Daoy (cell line): ENCODE measurements at places on chromosomes 12 and 14. TPM values are rescaled to one million over a fixed set of nuclear protein-coding genes. Genes with fewer than 3 reads are reported as not detected.

Gene C1R
- 2.3 and 2.9 TPM in 2 replicates for total RNA-seq

Gene HOXC4
- 2.4 and 4.7 TPM in 2 replicates for total RNA-seq

- DNase-seq = no peak
These were observed 13.8 kb downstream of the SLC41A2 start for GRCh38 chr12:104944252-104944651.

DNA sequence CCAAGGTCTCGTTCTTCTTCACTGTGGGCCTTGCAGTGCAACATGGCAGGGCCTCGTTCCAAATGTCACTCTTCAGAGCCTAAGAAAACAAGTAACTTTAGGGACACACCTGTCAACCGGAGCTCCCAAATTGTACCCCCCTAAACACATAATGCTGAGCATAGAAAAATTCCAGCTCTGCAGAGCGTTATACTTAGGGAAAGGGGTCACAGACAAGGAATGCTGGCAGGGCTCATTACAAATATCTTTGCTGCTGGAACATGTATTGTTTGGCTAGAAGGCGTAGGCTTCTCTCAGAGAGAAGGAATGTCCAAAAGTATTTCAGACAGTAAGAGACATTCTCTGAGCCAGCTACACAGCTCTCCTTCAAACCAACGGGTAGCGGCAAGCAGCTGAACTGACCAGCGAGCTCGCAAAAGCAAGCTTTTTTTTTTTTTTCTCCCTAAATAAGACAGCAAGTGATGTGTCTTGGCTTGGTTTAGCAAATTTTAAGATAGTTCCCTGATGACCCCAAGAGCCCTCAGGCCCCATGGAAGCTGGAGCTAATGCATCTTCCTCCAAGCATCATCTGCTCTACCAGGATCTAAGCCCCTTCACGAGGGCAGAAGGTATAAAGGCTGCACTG, 24.5 kb downstream of the SSH1 start:
- DNase-seq = peak; percentile 68

- peak; percentile 17 for DNase-seq
These were observed 116.8 kb downstream of the WIF1 start for GRCh38 chr12:65004270-65004669.

DNA sequence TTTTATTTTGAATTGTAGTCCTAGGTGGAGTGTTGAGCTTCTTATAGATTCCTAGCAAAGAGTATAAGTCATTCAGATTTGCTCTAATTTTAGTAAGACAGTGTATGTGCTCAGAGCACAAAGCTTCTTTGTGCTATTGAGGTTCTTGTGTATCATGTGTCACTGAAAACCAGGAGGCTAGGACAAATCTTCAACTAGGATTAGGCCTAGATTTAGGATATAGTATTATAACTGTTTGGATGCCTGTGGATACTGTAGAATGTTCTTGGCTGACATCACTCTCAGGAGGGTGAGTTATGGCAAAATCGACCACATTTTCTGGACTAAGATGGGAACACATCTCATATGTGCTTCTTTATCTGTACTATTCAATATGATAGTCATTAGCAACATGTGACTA, 86.5 kb downstream of the DHRS2 start:
- no peak for DNase-seq
